ENCODE measurements at places on chromosomes 6 and 20.

GRCh38 chr6:18053078-18053477 lies 65.6 kb upstream of the KIF13A start:
- no peak for DNase-seq

DNA sequence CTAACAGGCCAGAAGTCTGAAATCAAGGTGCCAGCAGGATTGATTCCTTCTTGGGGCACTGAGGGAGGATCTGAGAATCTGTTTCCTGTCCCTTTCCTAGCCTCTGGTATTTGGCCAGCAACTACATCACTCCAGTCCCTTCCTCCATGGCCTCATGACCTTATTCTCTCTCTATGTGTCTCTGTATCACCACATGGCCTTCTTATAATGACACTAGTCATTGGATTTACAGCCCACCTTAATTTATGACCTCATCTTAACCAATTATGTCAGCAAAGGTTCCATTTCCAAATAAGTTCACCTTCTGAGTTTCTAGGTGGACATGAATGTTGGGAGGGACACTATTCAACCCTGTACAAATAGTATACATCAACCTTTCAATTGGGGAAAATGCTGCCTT lies 29.3 kb downstream of the SCML4 start:
- DNase-seq: no peak

DNA sequence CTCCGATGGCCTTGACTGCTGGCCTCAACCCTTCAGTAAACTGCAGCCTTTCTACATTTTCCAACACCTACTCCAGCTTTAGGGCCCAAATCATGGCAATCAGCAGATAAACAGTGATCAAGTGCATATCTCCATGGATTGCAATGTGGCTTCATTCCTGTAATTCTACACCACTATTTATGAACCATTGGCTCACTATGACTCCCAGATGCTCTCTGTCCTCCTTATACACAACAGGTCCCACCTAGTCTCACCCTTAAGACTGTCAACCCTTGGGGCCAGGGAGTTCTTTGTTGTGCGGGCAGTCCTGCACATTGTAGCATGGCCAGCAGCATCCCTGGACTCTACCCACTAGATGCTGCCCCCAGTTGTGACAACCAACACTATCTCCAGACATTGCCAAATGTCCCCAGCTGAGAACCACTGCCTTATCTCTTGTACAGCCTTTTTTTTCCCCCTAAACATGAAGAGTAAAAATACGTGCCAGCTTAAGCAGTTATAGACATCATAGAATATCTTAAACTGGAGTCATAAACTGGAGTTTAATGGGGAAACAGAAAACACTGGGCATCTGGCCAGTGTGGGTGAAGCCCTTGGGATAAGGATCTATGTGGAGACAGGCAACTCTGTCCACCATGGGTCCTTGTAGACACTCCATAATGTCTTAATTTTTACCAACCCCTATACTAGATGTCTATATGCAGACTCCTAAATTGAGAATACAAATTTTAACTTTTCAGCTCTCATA lies 21.1 kb downstream of the MRPL14 start:
- DNase-seq: no peak

DNA sequence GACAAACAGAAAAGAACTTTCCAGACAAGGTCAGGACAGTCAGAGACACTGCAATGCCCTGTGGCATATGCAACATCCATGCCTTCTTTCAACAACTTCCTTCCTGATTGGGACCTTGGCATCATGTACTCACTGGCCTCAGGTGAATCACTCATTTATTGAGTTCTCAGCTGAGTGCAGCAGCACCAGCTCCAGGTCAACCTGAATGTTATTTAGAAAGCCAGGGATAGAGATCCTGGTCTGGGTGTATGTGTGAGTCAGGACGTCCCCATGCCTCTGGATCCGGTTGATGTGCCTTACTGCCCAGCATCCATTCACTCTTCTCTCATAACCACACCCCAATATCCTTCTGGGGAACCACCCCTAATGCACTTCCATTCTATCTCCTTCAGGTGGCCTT lies 54.4 kb downstream of the SNRNP48 start:
- DNase-seq: no peak

DNA sequence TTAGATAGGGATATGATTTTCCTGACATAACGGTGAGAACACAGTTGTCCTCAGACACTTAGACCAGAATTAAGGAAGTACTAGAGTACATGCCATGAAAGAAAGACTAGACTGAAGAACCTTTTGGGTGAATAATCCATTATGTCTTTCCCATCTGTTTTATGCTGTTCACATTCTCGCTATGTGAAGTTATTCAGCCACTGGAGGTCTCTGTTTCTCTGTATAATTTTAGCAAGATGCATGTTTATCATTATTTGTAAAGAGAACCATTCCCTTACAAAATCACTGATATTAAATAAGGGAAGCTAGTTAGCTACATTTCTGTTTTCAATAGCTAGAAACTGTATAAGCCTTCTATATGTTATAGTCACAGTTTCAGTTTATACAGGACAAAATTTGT lies 391.9 kb downstream of the CD109 start:
- DNase-seq: no peak

DNA sequence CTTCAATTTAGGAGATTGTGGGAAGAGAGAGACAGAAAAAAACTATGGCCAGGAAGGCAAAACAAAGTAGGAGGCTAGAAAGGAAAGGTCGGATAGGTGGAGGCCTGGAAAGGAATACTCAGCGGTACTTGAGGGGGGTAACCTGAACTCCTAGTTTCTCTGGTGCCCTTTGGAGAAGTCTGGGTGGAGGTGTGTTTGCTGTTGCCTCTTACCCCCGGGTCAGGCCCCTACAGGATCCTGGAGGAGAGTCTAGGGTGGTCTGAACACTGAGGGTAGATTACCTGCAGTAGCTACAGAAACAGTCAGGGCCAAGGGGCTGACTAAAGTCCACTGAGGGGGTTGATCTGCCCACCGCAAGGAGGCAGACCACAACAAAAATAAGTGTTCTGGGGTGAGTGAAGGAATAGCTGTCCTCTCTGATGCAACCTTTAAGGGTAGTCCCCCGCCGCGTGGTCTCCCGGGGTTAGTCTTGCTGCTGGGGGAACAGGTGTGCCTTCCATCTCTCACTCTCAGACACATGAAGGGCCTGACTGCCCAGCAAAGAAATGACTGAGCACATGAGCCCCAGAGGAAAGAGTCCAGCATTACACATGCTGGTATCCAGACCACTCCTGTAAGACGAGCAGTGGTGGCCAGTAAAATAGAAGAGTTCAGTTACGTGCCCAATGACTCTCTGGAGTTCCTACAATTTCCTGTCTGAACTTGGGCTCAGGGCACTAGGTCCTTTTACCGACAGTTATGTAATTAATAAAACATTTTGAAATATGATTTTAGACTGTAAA lies 59.5 kb downstream of the MTHFD1L start:
- DNase-seq: no peak

DNA sequence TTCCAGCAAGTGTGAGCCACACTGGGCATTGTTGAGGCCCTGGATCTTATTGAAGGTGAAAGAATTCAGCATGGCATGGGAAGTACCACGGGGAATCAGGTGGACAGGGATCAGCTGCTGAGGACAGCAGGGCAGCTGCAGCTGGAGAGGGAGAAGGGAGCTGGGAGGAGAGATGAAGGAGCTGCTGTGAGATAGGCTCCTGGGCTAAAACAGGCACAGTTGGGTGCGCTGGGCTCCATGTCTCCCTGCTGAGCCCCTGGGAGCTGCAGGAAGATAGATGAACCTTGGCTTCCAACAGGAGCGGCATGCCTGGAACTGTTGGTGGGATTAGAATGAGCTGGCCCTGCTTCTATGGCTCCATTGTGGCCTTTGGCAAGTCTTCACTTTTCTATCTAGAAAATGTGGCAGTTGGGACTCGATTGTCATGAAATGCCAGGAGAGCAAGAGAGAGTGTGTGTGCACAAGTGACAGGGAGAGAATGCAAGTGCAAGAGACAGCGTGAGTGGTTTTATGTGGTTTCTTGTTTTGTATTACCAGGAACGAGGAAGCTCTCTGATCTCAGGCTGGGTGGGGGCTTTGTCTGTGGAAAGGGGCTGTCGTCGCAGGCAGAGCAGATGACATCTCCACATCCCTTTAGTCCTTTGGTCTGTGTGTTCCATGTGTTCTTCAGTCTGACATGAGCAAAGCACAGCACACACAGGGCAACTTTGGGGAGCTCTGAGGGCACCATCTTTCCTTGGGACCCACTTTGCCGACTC lies 20.4 kb downstream of the SNPH start:
- DNase-seq: no peak

DNA sequence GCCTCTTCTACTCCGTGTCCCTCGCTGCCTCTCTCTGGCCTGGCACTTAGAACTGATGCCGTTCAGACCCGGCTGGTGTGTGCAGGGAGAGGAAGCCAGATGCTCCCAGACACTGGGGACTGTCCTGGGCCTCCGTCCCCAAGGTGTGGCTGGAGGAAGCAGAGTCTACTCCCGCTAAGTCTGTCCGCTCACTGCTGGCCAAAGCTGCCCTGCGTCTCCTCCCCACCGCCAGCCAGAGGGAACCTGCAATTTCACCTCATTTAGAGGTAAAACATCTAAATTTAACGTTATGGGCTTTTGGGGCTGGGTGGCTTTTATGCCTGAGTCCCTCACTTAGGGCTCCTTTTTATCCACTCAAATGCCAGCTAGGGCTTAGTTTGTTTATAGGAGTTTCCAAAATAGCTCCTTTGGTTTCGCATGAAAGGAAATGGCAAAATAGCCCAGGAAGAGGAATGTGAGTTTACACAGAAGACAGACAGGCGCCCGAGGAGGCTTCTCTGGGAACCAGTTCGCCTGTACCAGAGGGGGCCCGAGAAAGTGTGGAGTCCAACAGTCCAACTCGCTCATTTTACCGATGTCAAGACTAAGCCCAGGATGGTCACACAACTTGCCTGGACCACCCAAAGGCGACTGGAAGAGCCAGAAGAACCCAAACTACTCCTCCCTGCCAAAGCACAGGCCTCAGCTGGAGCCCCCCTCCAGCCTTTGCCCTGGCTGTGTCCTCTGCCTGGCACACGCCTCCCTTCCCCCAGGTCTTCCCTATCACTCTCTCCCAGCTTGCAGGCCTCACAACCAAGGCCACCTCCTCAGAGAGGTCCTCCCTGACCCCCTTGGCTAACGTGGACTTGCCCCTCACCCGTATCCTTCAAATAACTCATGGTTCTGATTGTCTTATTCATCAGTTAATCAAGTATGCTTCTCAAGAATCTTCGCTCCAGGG lies 54.5 kb downstream of the RIPOR3 start:
- no peak for DNase-seq

DNA sequence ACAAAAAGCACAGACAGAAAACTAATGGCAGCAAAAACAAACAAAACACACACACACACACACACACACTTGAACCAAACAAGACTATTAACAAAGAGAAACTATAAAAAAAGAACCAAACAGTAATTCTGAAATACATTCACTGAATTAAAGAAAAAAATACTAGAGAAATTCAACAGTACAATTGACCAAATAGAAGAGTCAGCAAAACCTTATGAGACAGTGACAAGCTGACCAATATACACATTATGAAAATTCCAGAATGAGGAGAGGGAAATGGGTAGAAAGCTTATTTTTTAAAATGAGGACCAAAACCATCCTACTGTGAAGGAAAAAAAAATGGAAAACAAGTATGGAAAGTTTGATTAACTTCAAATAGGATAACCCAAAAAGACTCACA lies 212.2 kb upstream of the BTBD3 start:
- no peak for DNase-seq

Data from GM12892 (cell line).